ENCODE measurements at places on chromosomes 1 and 21.

- no peak for DNase-seq
These were observed 28.7 kb upstream of the FASLG start for GRCh38 chr1:172630056-172630818.

DNA sequence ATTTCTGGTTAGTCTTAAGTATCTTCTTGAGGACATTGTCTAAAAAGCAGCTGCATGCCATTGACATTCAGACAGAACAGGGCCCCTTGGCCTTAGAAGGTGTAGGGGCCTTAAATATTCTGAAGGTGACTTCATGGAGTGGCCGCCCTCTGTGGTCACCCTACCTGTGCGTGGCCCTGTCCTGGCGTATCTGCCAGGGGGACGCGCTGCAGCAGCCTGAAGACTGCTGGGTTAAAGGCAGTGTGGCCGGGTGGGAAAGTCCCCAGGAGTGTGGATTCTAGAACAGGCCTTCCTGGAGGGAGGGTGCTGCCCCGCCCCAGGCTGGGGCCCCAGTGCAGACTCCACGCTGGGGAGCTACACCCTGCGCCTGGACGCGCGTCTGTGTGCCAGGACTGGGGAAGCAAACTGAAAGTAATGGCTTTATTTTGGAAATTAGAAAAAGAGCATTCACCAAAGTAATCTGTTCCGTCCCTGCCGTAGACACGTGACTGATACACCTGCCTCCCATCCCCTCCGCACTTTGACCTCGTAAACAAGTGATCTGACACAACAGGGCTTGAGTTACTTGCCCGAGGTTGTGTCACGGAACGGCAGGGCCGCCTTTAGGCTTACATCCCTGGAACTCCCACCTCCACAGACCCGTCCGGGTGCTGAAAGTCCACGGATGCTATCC, 1.8 kb downstream of the AGPAT3 start:
- DNase-seq, result no peak

- DNase-seq, result no peak
These were observed 23.8 kb upstream of the LRRC8C start for GRCh38 chr1:89608984-89609725.

- DNase-seq, result no peak
These were observed 6.8 kb downstream of the RNF187 start for GRCh38 chr1:228494044-228494353.

- no peak for DNase-seq
These were observed 137.8 kb downstream of the GLIS1 start for GRCh38 chr1:53601031-53601745.

- DNase-seq, result no peak
These were observed 28.2 kb downstream of the SLC2A1 start for GRCh38 chr1:42930178-42931107.

- DNase-seq, result no peak
These were observed 63.7 kb downstream of the HLCS start for GRCh38 chr21:36902793-36903192.

GRCh38 chr1:82606546-82606945, 805.8 kb downstream of the ADGRL2 start:
- DNase-seq, result no peak

DNA sequence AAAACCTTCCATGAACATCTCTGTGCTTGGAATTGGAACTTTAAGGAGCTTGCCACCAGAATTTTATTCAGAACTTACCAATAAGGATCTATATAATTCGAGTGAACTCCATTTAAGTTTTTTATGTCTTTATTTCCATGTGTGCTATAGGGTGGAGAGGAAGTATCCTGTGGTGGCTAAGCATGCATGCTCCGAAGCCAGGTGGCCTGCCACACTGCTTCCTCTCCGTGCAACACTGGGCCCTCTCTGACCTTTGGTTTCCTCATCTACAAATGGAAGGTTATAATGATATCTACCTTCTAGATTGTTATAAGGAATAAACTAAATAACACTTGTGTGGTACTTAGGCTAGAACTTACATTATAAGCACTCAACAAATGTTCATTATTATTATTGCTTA, 382.1 kb downstream of the PTPRC start:
- no peak for DNase-seq

GRCh38 chr21:25752416-25752815, 17.6 kb downstream of the GABPA start:
- no peak for DNase-seq

DNA sequence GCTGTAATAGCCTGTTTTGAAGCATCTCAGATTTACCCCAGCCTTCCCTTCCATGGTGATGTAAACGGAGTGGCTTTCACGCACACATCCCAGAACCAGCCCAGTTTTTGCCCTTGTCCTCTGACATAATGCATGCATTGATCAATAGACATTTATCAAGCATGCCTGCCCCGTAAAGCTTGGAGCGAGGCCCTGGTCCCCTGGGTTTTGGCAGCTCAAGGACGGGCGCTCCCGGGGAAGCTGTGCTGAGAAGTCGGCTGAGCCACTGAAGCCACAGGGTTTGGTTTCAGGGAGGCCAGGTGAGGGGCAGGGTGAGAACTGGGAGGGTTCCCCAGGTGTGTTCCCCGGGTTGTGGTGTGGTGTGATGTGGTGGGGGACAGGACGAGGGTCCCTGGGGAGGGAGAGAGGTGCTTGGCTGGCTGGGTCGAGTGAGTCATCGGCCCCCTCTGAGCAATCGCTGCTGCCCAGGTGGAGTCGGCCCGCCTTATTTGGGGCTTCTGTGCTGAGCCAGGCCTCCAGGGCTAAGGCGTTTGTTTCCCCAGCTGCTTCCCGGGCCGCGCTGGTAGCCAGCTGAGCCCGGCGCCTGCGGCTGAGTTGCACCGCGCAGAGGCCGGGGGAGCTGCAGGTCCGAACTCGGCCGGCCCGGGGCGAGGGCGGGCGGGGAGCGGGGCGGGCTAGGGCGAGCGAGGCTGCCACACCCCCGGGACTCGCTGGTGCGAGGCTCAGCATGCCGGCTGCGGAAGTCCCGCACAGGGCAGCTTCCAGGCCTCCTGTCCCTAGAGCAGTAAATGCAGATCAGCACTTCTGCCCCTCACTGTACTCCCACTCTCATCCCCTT, 23.6 kb downstream of the ATP2B4 start:
- no peak for DNase-seq

DNA sequence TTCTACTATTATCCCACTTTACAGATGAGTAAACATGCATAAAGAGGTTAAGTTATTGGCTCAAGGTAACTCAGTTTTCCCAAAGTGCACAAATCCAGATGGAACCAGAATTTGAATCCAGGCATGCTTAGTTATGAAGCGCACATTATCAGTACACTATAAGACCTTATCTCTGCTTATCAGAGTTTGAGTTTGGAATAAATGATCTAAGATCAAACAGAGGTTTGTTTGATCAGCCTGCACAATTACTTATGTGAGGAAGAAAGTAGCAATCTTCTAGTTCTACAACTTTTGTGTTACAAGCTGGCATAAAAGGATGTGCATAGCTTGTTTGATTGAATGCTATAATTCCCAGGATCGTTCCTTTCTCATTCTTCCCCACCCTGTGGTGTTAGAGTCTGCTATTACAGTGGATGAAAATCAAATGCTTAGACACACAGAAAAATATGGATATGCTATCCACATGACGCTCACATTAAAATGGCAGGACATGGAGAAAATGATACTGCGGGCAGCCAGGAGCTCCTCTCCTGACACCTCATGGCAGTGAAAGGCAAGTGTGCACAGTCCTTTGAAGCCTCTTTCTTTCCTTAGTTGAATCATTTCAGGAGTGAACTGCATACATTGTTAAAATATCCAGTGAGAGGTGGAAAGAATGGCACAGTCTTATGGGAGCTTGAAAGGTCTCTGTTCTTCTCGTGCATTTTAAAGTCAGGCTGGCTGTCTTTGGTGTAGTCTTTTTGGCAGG, 23.9 kb upstream of the PBX1 start:
- DNase-seq, result no peak

DNA sequence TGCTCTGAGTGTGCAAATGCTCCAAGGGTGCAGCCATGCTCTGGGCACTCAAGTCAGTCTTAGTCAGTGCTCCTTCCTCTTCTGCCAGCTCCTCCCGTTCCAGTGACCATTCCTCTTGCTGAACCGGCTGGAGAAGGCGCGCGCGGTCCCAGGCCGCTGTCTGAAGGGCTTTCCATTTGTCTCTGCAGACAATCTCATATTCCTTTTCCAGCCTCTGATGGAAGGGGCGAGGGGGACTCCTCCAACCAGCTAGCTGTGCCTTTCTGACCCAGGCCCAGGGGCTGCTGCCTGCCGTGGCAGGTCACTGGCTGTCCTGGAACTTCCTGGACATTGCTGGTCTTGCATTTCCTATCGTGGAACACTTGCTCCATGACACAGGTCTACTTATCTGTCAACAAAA, 67.5 kb downstream of the RIPK4 start:
- no peak for DNase-seq

DNA sequence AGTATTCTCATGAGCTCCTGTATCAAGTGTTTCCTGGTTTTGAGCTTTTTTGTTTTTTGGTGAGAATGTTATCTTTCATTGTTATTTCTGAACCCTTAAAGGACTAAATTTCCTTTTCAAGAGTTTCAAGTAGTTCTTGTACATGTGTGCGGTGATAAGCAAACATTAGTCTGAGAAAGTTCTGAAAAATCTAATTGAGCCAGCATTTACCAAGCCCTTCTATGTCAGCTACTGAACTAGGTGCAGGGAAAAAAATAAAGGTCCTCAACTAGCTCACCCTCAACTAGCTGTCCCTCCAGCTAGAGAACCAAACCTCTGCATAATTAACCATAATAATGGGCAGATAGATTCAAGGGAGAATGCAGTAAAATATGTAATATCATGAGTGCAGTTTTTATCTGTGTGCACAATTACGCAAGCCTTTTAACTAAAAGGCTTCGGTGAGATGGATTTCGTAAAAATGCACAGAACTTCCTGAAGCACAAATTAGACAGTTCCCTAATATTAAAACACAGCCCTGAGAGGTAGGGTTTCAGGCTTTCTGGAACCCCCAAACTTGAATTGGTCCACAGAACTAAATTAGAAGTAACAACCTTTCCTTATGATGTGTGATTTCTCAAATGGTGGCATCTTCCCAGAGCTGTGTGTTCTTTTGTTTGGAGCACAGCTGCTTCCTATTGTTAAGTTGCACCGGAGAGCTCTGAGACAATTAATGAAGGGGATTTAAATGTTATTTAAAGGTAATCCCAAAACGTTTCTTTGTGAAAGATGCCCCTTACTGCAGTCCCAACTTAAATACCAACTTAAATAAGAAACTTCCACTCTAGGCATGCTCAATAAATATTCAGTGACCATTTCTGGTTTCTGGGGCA, 165.8 kb downstream of the NFIA start:
- no peak for DNase-seq
